ENCODE measurements at places on chromosomes 1 and 21.

GRCh38 chr21:44286086-44286715, 525 bp downstream of the AIRE start:
- no peak for DNase-seq

GRCh38 chr1:157117527-157118057, 18.0 kb upstream of the ETV3L start:
- DNase-seq: no peak

- no peak for DNase-seq
Observed at GRCh38 chr1:235203428-235203827, 42.4 kb upstream of the RBM34 start.

GRCh38 chr1:178940068-178940765, 69.3 kb upstream of the ANGPTL1 start:
- peak; percentile 31 for DNase-seq

GRCh38 chr21:17911628-17912027, 92.5 kb upstream of the C21orf91 start:
- DNase-seq: no peak

GRCh38 chr1:107572674-107573211, 392.2 kb downstream of the VAV3 start:
- peak; percentile 54 for DNase-seq

GRCh38 chr1:60826320-60827094, 255.9 kb upstream of the NFIA start:
- DNase-seq: no peak

DNA sequence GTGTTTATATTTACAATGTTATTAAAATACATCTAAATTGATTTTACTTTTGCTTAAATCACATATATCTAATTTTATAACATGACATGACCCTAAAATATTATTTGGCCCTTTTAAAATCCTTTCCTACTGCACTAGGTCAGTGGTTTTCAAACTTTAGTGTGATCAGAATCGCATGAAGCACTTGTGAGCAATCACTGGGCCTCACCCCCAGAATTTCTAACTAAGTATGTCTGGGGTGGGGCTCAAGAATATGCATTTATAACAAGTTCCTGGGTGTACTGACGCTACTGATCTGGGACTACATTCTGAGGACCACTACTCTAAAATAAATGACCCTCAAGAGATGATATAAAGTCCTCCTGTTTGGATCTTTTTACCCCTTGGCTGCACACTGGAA, 8.8 kb downstream of the COL24A1 start:
- no peak for DNase-seq
